ENCODE measurements at places on chromosomes 3 and 15.

GRCh38 chr3:184227481-184227935, 1.9 kb upstream of the VWA5B2 start:
- H3K27ac ChIP-seq: no peak overlapping the region
- peaks cover 13% of the 10 kb centered on the region for H3K4me1 ChIP-seq
- peaks cover 2% of the 10 kb centered on the region for H3K36me3 ChIP-seq
- H3K4me3 ChIP-seq: no peak overlapping the region
- peaks cover 62% of the 10 kb centered on the region for H3K27me3 ChIP-seq

DNA sequence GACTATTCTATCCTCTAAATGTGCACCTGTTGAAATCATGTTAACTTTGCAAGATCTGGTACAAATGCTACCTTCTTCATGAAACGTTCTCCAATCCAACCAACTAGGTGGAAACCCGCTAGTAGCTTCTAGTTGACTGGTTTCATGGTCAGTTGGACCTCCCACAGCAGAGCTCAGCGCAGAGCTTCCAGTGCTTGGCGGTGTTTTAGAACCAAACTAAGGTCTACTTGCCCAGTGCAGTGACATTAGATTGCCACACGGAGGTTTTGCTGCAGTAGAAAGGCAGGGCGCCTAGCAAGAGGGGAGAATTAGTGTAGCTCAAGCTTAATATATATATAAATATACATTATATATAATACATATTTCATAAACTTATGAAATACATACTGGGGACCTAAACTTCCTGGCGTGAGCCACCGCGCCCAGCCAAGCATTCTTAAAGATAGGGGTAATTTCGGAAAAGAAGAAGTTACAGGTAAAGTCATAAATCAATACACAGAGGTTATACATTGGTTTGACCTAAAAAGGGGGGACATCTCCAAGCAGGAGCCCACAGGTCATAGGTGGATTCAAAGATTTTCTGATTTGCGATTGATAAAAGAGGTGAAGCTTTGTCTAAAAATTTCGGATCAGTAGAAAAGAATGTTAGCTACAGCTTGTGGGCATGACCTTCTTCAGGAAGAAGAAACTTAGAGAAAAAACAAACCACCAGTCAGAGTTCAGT, 2.1 kb upstream of the OXSR1 start:
- no peak for DNase-seq
- H3K4me3 ChIP-seq: peak overlapping the region; percentile 50
- H3K4me1 ChIP-seq: peaks cover 35% of the 10 kb centered on the region
- no peaks in the 10 kb centered on the region for H3K27me3 ChIP-seq
- no peaks in the 10 kb centered on the region for H3K36me3 ChIP-seq
- H3K27ac ChIP-seq: no peak overlapping the region

DNA sequence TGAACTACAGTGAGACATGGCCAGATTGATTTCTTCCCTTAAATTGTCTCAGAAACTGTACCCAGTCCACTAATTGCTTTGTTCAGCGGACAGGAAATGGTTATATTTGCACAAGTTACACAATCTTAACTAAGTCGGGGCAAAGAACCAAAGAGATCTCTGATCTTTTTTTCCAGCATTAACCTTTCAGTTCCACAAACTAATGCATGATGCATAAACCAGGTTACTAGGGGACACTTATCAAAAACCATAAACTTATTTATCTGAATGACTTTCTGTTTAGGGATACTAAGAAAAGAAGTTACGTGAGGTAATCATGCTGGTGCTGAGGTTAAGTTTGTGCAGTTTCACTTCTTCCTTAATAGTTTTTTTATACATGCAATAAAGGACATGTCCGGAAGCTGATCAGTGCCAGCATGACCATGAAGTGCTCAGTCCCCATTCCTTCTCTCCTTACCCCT, 22.4 kb downstream of the FNDC3B start:
- H3K4me1 ChIP-seq: peaks cover 16% of the 10 kb centered on the region
- DNase-seq: no peak
- no peaks in the 10 kb centered on the region for H3K27me3 ChIP-seq
- peaks cover 9% of the 10 kb centered on the region for H3K36me3 ChIP-seq

GRCh38 chr3:151357463-151357850, 27.1 kb downstream of the P2RY12 start:
- peaks cover 2% of the 10 kb centered on the region for H3K36me3 ChIP-seq
- DNase-seq: no peak

DNA sequence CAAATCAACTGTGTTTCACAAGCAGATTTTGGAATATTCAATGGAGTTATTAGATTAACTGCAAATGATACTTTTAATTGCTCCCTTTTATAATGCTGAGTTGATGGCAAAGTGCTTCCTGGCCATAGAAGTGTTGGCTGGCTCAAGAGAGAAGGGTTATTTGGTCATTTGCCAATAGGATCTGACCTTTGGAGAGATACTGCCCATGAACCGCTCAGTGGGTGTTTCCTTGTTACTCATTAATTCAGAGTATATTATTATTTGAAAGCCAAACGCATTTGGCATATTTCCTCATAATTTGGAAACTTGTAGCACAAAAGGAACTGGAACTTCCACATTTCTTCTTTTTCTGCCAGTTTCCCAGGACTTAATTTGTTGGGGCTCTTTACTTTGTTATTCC, 234.7 kb downstream of the CDIN1 start:
- no peaks in the 10 kb centered on the region for H3K4me1 ChIP-seq
- no peak overlapping the region for H3K4me3 ChIP-seq
- DNase-seq: no peak
- H3K27ac ChIP-seq: no peak overlapping the region
- no peaks in the 10 kb centered on the region for H3K27me3 ChIP-seq
- peaks cover 8% of the 10 kb centered on the region for H3K36me3 ChIP-seq

DNA sequence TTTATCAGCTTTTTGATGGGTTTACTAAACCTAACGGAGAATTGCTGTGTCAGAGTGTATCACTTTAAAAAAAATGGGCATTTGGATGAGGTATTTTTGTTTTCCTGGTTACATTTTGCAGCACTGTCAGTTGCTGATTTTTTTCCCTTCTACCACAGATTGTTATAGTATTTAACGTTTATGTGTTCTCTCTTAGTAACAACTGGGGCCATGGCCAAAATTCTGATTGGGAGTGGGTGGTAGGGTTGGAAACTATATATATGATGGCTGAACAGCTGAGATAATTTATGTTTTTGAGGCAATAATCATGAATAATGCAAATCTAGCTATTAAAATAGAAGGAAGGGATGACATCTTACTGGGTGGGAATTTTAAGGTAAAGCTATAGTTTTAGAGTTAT, 229.4 kb upstream of the SUCLG2 start:
- no peak for DNase-seq
- H3K4me1 ChIP-seq: no peaks in the 10 kb centered on the region
- no peak overlapping the region for H3K4me3 ChIP-seq
- H3K27ac ChIP-seq: no peak overlapping the region
- peaks cover 2% of the 10 kb centered on the region for H3K36me3 ChIP-seq

- no peak for DNase-seq
- peak overlapping the region; percentile 1 for H3K4me3 ChIP-seq
- H3K4me1 ChIP-seq: peaks cover 6% of the 10 kb centered on the region
- peak overlapping the region; percentile 54 for H3K27ac ChIP-seq
Measured at GRCh38 chr3:110016235-110016815, 679.0 kb upstream of the DPPA4 start.

- peaks cover 3% of the 10 kb centered on the region for H3K27me3 ChIP-seq
- no peak for DNase-seq
- no peak overlapping the region for H3K4me3 ChIP-seq
- H3K4me1 ChIP-seq: no peaks in the 10 kb centered on the region
- H3K36me3 ChIP-seq: no peaks in the 10 kb centered on the region
Measured at GRCh38 chr15:29601811-29602210, 220.5 kb downstream of the TJP1 start.

- no peak overlapping the region for H3K27ac ChIP-seq
- peaks cover 18% of the 10 kb centered on the region for H3K27me3 ChIP-seq
- no peak overlapping the region for H3K4me3 ChIP-seq
Measured at GRCh38 chr3:187252311-187252710, 39.2 kb downstream of the MASP1 start.

GRCh38 chr3:43755516-43756200, 64.9 kb downstream of the ABHD5 start:
- H3K27me3 ChIP-seq: no peaks in the 10 kb centered on the region

DNA sequence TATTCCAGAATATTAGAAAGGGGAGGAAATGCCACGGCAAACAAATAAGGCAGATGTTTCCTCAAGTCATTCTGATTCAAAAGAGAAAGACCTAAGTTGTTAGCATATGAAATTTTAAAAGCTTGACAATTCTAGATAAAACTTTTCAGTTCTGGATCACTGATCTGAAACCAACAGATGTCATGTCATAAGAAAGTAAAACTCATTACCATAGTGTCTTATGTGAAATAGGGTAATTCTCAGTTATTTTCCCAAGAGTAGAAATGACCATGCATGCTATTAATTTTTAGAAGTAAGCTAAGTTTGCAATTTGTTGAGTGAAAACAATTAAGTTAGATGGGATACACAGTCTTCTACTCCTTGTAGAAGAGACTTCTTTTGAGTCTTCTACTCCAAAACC, 630.3 kb downstream of the NAALADL2 start:
- no peak for DNase-seq
- no peaks in the 10 kb centered on the region for H3K36me3 ChIP-seq
- no peaks in the 10 kb centered on the region for H3K4me1 ChIP-seq
- no peak overlapping the region for H3K27ac ChIP-seq
- H3K27me3 ChIP-seq: no peaks in the 10 kb centered on the region

DNA sequence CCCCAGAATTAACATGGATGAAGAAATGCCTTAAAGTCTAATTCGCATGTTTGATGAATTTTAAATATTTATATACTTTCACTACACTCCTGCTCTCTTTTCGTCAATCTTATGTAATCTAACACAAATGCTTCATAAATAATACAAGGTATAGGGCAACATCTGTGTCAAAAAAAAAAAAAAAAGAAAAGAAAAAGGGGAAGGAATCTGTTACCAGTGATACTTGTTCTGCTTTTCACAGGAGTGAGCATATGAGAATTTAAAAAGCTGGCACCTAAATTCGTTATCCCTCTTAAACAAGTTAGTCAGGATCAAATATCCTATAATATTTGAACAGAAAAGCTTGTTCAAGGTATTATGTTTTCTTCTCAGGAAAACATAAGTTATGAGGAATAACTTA, 243.8 kb downstream of the KCNH8 start:
- no peak overlapping the region for H3K4me3 ChIP-seq
- no peaks in the 10 kb centered on the region for H3K36me3 ChIP-seq
- DNase-seq: no peak

- H3K36me3 ChIP-seq: no peaks in the 10 kb centered on the region
- H3K4me1 ChIP-seq: peaks cover 2% of the 10 kb centered on the region
- peaks cover 22% of the 10 kb centered on the region for H3K27me3 ChIP-seq
- H3K4me3 ChIP-seq: no peak overlapping the region
- H3K27ac ChIP-seq: no peak overlapping the region
- no peak for DNase-seq
Measured at GRCh38 chr3:31704591-31705179, 172.0 kb downstream of the STT3B start.

DNA sequence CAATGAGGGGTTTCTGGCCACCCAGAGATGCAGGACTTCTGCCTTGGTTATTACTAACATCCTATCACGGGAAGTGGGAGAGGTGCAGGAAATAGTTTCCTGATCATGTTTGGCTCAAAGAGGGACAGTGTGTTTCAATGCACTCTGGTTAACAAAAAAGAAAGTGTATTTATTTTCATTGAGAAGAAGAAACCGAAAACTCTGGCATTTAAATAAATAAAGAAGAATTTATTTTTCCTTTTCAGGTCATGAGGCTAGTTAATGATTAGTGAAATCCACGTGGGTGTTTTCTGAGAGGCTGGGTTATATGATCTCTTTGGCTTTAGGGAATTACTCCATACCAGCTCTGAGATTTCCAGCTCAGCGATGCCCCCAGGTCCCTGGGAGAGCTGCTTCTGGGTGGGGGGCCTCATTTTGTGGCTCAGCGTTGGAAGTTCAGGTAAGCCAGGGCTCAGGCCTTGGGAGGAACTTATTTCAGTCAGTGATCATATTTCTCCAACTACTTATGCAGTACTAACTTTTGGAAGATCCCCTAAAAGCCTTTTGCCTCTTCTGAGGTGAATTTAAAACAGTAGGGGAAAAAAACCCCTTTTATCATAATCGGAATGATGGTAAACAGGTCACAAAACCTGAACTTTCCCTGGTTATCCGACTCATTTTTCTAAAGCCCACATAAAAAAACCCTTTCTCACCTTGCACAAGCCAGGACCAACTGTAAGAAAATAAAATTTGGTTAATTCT, at the start of gene PLA1A:
PLA1A (plus strand) TSS at position 338 of the 741 bp plus-strand sequence; CDS start at position 367, 29 bp downstream.
- H3K27ac ChIP-seq: no peak within 1 kb of the TSS
- no peaks in the 10 kb centered on the region for H3K36me3 ChIP-seq
- H3K4me3 ChIP-seq: no peak within 1 kb of the TSS
- DNase-seq: no peak

DNA sequence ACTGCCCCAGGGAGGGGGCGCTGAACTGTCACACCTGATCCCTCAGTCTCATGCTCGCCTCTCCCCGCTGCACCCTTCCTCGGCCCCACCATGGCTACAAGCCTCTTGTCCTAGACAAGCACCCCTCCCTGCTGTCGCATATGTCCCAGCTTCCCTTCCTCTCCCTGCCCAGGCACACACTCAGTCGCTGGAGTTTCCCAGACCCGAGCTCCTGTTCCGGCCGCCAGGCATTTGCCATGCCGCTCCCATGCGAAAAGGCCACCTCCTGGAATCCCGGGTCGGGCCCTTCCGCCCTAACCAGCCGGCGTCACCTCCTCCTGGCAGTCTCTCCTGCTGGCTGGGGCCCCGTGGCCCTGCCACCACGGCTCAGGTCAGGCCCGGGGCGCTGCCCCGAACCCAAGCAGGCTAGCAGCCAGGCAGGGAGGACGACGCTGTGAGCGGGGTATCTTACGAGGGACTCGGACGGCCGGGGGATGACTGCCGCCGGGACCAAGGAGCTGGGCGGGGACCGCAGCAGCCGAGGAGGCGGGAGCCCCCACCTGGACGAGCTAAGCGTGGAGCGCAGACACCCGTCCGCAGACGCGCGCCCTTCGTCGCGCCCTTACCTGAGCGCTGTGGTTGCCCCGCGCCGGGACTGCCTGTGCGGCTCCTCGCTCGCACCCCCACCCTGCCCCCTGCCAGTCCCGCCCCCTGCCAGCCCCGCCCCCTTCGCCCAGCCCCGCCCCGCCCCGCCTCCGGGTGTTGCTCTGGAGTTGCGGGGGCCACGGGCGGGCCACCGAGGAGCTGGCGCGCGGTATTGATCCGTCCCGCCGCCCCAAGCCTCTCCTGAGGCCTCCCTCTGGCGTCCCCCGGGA, at the start of gene ALS2CL:
ALS2CL (minus strand) TSS at position 642 of the 854 bp plus-strand sequence. CDS start 4,239 bp downstream, outside the sequence.
- H3K4me3 ChIP-seq: peak within 1 kb of the TSS; percentile 88
- peak; percentile 73 for DNase-seq
- H3K27me3 ChIP-seq: no peaks in the 10 kb centered on the region
- H3K36me3 ChIP-seq: no peaks in the 10 kb centered on the region
- peak within 1 kb of the TSS; percentile 29 for H3K27ac ChIP-seq
- peaks cover 58% of the 10 kb centered on the region for H3K4me1 ChIP-seq

DNA sequence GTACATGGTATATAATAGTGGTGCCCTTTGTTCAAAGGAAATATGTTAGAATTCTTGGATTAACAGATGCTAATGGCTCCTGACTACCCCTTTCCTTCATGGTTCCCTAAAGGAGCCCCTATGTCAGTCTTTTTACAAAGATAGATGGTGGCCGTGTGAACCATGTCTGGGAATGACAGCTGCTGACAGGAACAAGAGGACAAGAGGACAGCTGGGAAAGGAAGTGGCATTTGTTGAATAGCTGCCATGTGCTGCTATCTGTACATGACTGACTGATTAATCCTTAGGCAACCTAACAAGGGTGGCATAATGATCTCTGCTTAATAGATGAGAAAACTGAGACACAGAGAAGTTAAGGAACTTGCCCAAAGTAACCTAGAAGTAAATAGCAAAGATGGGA, 321.7 kb downstream of the ZNF621 start:
- H3K4me1 ChIP-seq: peaks cover 3% of the 10 kb centered on the region
- peaks cover 1% of the 10 kb centered on the region for H3K27me3 ChIP-seq
- no peak overlapping the region for H3K4me3 ChIP-seq
- no peak overlapping the region for H3K27ac ChIP-seq
- H3K36me3 ChIP-seq: no peaks in the 10 kb centered on the region

Data from naive thymus-derived CD8-positive, alpha-beta T cell (primary cell).